Pancreas (tissue), 10 donors: ENCODE measurements at places on chromosomes 4 and X. TPM values are rescaled to one million over a fixed set of nuclear protein-coding genes. Genes with fewer than 3 reads are reported as not detected.

- DNase-seq = peak; percentile 16
Observed at GRCh38 chr4:23775694-23776093, 114.2 kb downstream of the PPARGC1A start.

Gene SPANXC
- not detected for total RNA-seq

Gene PRR32
- not detected for total RNA-seq

Gene LRIT3
- total RNA-seq = 0.14 TPM

Gene RASSF6
- total RNA-seq = 5.7 TPM

Gene SLC9B1
- total RNA-seq = 0.41 TPM

Gene VSIG1
- total RNA-seq = not detected
